Renal pelvis (tissue), 12 donors: ENCODE measurements at places on chromosomes 1 and 21.

DNA sequence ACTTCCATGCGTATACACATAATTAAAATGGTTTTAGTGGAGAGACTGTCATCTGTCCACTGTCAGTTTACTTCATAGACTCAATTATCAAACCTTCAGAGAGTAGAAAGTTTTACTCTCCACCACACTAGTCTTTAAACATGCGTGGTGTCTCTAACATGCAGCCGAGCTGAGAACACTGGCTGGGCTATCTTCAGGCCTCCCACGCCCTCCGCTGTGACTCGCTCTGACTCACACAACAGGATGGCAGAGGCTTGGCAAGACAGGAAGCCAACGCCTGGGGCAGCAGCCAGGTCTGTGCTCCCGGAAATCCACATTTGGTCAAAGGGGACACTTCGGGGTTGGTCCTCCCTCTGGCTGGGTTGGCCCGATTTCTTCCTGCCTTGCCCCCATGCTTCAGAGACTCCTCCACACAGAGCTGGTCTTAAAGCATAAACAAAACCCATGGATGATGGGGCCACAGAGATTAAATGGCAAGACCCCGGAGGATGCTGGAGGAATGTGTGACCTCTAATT is 22.7 kb upstream of the IFNGR2 start:
- no peak for DNase-seq

DNA sequence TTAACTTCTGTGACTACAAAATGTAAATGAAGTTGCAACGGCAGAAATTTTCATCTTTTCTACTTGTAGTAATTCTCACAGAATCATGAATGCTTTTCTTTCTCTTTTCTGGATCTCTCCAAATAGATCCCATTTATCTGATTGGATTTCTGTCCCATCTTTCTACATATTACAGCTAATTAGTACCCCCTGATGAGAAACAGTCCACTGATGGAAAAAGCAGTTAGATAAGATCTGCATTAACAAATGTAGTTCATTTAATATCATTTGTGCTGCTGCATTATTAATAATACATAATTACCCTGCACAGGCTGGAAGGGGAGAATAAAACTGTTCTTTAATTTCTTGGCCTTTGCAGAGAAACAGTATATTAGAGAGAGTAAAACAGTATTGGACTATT is 289.3 kb downstream of the TTLL7 start:
- DNase-seq = no peak

- no peak for DNase-seq
Measured at GRCh38 chr21:25054689-25055088, 552.6 kb downstream of the MRPL39 start.

- no peak for DNase-seq
Measured at GRCh38 chr1:34460193-34460592, 283.5 kb downstream of the C1orf94 start.

GRCh38 chr1:94666797-94667196 is 125.2 kb upstream of the F3 start:
- DNase-seq = no peak

- no peak for DNase-seq
Measured at GRCh38 chr1:204286831-204287421, 72.8 kb downstream of the PLEKHA6 start.

GRCh38 chr1:23341931-23342692 is 2.0 kb downstream of the HNRNPR start:
- DNase-seq = no peak

- DNase-seq = no peak
Measured at GRCh38 chr1:16085522-16085921, 12.1 kb upstream of the FAM131C start.

DNA sequence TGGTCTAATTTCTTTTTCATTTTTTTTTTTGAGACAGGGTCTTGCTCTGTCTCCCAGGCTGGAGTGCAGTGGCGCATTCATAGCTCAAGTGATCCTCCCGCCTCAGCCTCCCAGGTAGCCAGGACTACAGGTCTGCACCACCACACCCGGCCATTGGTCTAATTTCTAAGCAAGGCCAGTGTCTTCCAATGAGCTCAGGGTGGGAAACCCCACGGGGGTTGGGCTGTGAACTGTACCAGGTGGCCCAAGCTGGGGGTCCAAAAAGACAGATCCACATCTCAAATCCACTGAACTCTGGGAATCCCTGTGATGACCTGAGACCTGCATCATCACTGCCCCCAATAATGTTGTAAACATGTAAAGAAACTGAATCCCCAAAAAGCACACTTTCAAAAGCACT is 79.5 kb downstream of the BCAR3 start:
- no peak for DNase-seq

- DNase-seq = no peak
Measured at GRCh38 chr1:56808410-56808809, 10.8 kb downstream of the FYB2 start.

DNA sequence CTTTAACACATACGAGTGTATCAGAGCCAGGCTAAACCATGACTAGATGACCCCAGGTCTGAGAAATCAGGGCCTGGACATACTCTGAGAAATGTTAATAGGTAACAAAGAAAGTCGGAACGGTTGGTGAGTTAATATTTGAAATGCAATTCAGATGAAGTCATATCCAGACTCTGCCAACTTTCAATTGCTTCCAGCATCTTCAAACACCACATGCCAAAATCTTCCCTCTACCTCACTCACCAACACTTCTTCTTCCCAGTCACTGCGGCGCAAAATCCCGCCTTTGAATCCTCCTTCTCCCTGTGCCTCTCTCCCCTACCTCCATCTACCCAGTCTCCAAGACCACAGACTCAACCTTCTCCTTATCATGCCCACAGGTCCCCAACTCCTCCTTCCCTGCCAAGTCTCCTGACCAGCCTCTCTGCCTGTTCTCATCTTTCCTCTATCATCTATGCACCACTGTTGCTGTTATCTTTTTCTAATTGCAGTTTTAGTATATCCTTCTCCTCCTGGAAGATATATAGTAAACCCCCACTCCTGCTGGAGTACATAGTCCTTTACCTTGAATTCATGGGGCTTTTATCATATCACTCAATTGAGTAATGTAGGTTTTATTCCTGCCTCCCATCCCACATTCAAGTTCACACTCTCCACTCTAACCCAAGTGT is 41.3 kb downstream of the ZBTB18 start:
- no peak for DNase-seq

DNA sequence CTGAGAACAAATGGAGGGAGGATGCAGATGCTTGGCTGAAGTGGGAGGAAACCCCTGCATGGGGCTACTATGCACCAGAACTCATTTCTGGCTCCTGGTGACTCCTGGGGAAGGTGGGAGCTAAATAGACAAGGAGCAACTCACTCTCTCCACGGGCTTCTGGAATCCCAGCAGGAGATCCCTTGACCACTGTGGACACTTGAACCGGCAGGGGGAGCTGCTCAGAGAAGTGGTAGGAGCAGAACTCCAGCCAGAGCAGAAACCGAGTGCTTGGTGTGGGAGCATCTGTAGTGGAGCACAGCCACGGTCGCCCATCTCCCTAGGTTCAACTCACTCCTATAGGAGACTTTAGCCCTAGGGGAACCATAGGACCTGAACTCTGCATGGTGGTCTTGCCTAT is 205.6 kb upstream of the GJB5 start:
- no peak for DNase-seq
